Placental pericyte (primary cell): ENCODE measurements at places on chromosomes 16 and 17. TPM values are rescaled to one million over a fixed set of nuclear protein-coding genes. Genes with fewer than 3 reads are reported as not detected.

The FNDC8 gene
- total RNA-seq = not detected in 2 replicates

The ITGAE gene
- 4.2 and 15.0 TPM in 2 replicates for total RNA-seq

The KRT24 gene
- total RNA-seq = 0.14 TPM in 1 of 2 replicates, not detected in the other

The HIGD1B gene
- not detected in 2 replicates for total RNA-seq

The CA5A gene
- not detected in 2 replicates for total RNA-seq

The MT1A gene
- not detected in 2 replicates for total RNA-seq

The EVI2A gene
- total RNA-seq = 1.1 and 1.9 TPM in 2 replicates

The HS3ST3A1 gene
- total RNA-seq = 26.3 and 77.5 TPM in 2 replicates

The FOXN1 gene
- not detected in 2 replicates for total RNA-seq

The HEXD gene
- 6.0 and 12.0 TPM in 2 replicates for total RNA-seq

The KRT28 gene
- not detected in 2 replicates for total RNA-seq

The SMURF2 gene
- total RNA-seq = 135 and 520 TPM in 2 replicates

The SRCIN1 gene
- total RNA-seq = not detected in 2 replicates

The CCDC200 gene
- total RNA-seq = not detected in 2 replicates

The COPRS gene
- 58.6 and 84.2 TPM in 2 replicates for total RNA-seq

The HID1 gene
- total RNA-seq = 4.7 and 4.8 TPM in 2 replicates

The TBC1D26 gene
- total RNA-seq = not detected in 2 replicates

The NOD2 gene
- total RNA-seq = not detected in 2 replicates

The TNFSF13 gene
- 0.44 and 0.72 TPM in 2 replicates for total RNA-seq

The NTN3 gene
- 0.14 and 0.22 TPM in 2 replicates for total RNA-seq

The ENPP7 gene
- total RNA-seq = not detected in 2 replicates

The PIMREG gene
- total RNA-seq = 0.22 and 24.6 TPM in 2 replicates

The ERN2 gene
- total RNA-seq = not detected in 2 replicates

The SYT17 gene
- total RNA-seq = 0.43 and 0.66 TPM in 2 replicates

The PSME3IP1 gene
- total RNA-seq = 66.7 and 84.5 TPM in 2 replicates

The CHST4 gene
- total RNA-seq = not detected in 2 replicates

The LDHD gene
- 0.29 and 1.5 TPM in 2 replicates for total RNA-seq

The DNAH3 gene
- under 0.01 and 0.14 TPM in 2 replicates for total RNA-seq

The SLC22A31 gene
- total RNA-seq = 0.57 and 2.2 TPM in 2 replicates

The CHD9NB gene
- total RNA-seq = 1.6 and 1.8 TPM in 2 replicates

The ZNF207 gene
- 145 and 196 TPM in 2 replicates for total RNA-seq

The TOP2A gene
- 2.2 and 151 TPM in 2 replicates for total RNA-seq

The PABPN1L gene
- not detected in 2 replicates for total RNA-seq

The TMC7 gene
- total RNA-seq = 0.22 and 0.43 TPM in 2 replicates
